Activated T-helper 2 cell treated with anti-CD3 and anti-CD28 coated beads, Interferon-gamma antibody, Interleukin-2, Interleukin-4, amounts not matched to agents 10 μg/mL and 5 μg/mL and 100 μg/mL, durations not matched to agents 14 hours and 24 hours and 36 hours (primary cell): ENCODE measurements at places on chromosomes 12 and 14. TPM values are rescaled to one million over a fixed set of nuclear protein-coding genes. Genes with fewer than 3 reads are reported as not detected.

DNA sequence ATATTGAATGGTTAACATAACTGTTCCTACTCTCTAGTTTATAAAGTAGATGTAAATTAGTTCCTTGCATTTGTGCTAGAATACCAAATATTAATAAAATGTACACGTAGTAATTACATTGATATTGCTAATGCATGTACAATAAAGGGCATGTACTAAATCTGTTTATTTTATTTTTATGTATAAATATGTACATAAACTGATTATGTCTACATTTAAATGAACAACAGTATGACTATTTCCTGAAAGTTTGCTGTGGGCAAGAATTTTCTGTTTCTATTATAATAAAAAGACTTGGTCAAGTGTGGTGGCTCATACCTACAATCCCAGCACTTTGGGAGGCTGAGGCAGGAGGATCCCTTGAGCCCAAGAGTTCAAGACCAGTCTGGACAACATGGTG, 257.2 kb upstream of the FOXN3 start:
- peaks cover 35% of the 10 kb centered on the region for H3K4me1 ChIP-seq
- H3K4me3 ChIP-seq: no peak overlapping the region
- H3K27me3 ChIP-seq: no peaks in the 10 kb centered on the region
- peaks cover 3% of the 10 kb centered on the region for H3K36me3 ChIP-seq

- DNase-seq: no peak
- H3K27ac ChIP-seq: no peak overlapping the region
- peaks cover 70% of the 10 kb centered on the region for H3K27me3 ChIP-seq
These were observed 122.0 kb downstream of the AACS start for GRCh38 chr12:125187148-125187745.

- no peak overlapping the region for H3K4me3 ChIP-seq
- peaks cover 8% of the 10 kb centered on the region for H3K27me3 ChIP-seq
- DNase-seq: no peak
- H3K27ac ChIP-seq: no peak overlapping the region
- no peaks in the 10 kb centered on the region for H3K4me1 ChIP-seq
These were observed 43.1 kb upstream of the STRAP start for GRCh38 chr12:15839041-15839440.

GRCh38 chr14:72111911-72112310, 179.7 kb downstream of the RGS6 start:
- H3K27ac ChIP-seq: no peak overlapping the region
- no peak for DNase-seq
- peaks cover 29% of the 10 kb centered on the region for H3K27me3 ChIP-seq
- H3K4me1 ChIP-seq: no peaks in the 10 kb centered on the region

DNA sequence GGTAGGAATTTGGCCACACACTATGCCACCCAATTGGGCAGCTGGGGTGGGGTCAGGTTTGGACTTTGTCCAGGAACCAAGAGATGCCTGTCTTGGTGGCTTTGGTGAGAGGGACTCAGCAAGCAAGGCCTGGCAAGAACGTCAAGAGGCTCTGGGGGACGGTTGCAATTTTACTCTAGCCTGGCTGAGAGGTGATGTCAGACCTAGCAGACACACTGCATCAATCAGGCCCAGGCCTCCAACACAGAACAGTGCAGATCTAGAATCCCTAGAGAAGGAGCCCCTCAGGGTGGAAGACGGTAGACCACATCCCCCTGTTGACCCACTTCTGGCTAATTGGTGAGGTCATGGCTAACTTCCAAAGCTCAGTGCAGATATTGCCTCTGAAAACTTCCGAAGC, 1.6 kb upstream of the UNC119B start:
- no peak overlapping the region for H3K27ac ChIP-seq
- H3K4me3 ChIP-seq: no peak overlapping the region
- H3K4me1 ChIP-seq: peaks cover 24% of the 10 kb centered on the region
- H3K27me3 ChIP-seq: no peaks in the 10 kb centered on the region

GRCh38 chr12:92603741-92604432, 98.9 kb upstream of the PLEKHG7 start:
- peaks cover 31% of the 10 kb centered on the region for H3K4me1 ChIP-seq
- no peaks in the 10 kb centered on the region for H3K27me3 ChIP-seq
- no peak overlapping the region for H3K4me3 ChIP-seq
- H3K36me3 ChIP-seq: peaks cover 23% of the 10 kb centered on the region
- DNase-seq: no peak

DNA sequence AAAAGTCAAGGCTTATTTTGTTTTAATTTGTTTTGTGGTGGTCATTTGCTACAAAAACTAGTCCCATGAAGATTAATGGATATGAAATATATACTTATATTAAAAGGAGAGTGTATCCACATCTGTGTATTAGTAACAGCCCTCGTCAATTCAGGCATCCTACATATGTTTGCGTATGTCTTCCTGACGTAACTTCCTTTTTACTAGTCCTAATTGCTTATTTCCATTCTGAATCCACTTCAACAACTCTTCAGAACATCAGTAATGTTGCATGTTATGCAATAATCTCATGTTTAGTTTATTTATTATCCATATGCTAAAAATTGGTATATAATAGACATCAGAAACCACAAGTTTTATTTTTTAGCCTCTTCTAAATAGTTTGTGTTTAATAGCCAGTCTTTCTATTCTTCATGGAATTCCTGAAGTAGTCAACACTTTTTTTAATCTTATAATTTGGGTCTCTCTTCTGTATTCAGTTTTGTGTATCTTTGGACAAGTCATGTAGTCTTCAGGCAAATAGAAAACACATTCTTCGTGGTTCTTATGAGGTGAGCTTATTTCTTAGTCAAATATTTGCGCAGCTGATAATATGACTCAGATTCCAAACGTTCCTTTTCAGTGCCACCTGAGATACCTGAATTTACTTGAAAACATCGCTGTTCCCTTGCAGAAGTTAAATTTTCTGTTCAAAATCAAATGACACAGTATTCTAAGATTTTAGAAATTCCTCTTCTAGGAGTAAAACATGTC, 268.6 kb downstream of the CCDC59 start:
- no peak overlapping the region for H3K27ac ChIP-seq
- H3K27me3 ChIP-seq: no peaks in the 10 kb centered on the region
- no peak for DNase-seq
- H3K4me1 ChIP-seq: no peaks in the 10 kb centered on the region

- H3K36me3 ChIP-seq: no peaks in the 10 kb centered on the region
- no peaks in the 10 kb centered on the region for H3K4me1 ChIP-seq
- DNase-seq: no peak
- H3K4me3 ChIP-seq: no peak overlapping the region
- H3K27ac ChIP-seq: no peak overlapping the region
These were observed 52.5 kb downstream of the SSPN start for GRCh38 chr12:26247873-26248272.

DNA sequence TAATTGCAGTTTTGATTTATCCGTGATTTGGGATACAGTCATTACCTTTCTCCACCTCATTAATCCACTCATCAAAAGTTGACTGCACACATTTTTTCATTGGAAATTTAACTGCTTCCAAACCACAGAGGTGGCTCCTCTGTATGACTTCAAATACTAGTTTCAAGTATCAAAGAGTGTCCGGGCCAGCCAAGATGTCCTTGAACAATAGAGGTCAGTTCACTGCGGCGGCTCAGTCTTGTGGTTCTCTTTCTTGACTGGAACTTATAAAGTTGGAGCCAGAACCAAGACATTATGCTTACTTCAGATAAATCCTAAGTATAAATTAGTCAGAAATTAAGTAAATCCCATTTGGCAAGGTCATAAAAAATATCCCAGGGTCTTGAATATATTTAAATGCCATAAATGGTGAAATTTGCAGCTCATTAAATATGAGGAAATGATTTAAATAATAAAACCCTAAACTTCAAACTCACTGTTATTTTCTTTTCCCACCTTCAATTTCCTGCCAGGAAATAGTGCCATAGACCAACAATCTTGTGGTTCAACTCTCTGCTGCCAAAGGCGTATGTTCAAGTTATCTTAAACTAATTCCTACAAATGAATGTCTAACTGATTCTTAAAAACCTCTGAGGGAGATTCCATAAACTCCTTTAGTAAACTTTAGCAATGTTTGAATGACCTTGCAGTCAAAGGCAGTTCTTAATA, 360.8 kb downstream of the AEBP2 start:
- no peak overlapping the region for H3K4me3 ChIP-seq
- H3K4me1 ChIP-seq: peaks cover 21% of the 10 kb centered on the region
- peaks cover 3% of the 10 kb centered on the region for H3K36me3 ChIP-seq
- no peak for DNase-seq
- H3K27ac ChIP-seq: peak overlapping the region; percentile 89

DNA sequence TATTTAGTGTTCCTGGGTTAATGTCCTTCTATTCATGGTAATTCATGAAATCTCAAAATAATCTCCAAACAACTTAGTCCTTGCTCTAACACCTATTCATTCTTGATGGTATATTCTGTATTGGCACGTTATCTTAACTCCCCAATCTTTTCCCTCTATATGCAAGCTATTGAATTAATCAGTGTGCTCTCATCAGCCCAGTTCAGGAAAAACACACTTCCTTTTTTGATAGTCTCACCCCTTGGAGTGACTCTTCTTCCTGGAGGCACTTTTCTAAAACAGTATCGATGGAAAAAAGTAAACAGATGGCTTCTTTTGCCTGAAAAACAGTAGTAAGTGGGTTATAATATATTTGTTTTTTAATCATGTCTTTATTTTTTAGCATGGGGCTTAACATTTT, 28.6 kb downstream of the TULP3 start:
- H3K27me3 ChIP-seq: no peaks in the 10 kb centered on the region
- no peaks in the 10 kb centered on the region for H3K36me3 ChIP-seq
- no peaks in the 10 kb centered on the region for H3K4me1 ChIP-seq
- no peak overlapping the region for H3K4me3 ChIP-seq
- DNase-seq: no peak
- H3K27ac ChIP-seq: no peak overlapping the region

DNA sequence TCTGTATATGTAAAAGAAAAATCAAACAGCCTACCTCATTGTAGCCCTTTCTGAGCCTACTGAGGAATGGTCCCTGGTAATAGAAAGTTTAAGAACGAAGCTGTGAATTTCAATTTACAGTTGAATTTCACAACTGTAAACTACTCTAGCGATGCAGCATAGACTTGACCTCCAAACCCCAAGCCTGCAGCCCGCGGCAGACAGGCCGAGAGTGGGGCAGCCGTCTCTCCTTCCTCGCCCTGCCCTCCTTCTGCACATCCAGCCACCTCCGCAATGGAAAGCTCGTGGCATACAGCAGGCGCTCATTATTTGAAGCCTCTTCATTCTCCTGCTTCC, 15.3 kb downstream of the RNASE2 start:
- DNase-seq: no peak
- H3K36me3 ChIP-seq: no peaks in the 10 kb centered on the region
- no peak overlapping the region for H3K27ac ChIP-seq
- peaks cover 9% of the 10 kb centered on the region for H3K4me1 ChIP-seq
- H3K4me3 ChIP-seq: peak overlapping the region; percentile 84
- H3K27me3 ChIP-seq: peaks cover 41% of the 10 kb centered on the region

GRCh38 chr12:92234533-92234932, 88.9 kb upstream of the BTG1 start:
- H3K36me3 ChIP-seq: no peaks in the 10 kb centered on the region
- H3K27me3 ChIP-seq: no peaks in the 10 kb centered on the region
- no peak overlapping the region for H3K4me3 ChIP-seq
- DNase-seq: no peak

- DNase-seq: no peak
- peaks cover 6% of the 10 kb centered on the region for H3K4me1 ChIP-seq
- H3K27ac ChIP-seq: peak overlapping the region; percentile 16
- no peak overlapping the region for H3K4me3 ChIP-seq
- no peaks in the 10 kb centered on the region for H3K27me3 ChIP-seq
- H3K36me3 ChIP-seq: no peaks in the 10 kb centered on the region
These were observed 4.4 kb downstream of the AMHR2 start for GRCh38 chr12:53427905-53428594.

DNA sequence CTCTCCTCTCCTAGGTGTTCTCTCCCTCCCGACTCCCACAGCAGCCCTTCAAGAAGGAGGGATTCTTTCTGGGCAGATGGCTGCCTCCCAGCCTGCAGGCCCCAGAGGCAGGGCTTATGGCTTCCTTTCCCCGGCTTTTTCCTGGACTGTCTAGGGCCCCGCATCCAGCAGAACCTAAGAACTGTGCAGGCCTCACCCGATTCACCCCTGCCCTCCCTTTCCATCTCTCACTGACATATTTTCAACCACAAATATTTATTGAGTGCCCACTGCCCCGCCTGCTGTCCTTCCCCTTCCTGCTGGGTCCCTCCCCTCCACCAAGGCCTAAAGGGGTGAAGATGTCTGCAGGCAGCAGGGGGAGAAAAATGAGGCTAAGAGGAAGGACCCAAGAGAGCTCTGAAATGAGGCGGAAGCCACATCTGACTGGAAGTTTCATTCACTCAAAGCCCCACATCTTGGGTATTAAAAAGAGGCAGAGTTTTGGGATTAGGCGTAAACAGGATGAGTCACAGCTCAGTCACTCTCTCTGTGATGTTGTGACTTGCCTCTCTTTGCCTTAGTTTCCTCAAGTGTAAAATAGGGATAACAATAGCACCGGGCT, 2.9 kb downstream of the SCNN1A start:
- no peak overlapping the region for H3K4me3 ChIP-seq
- peaks cover 31% of the 10 kb centered on the region for H3K4me1 ChIP-seq
- no peaks in the 10 kb centered on the region for H3K27me3 ChIP-seq

GRCh38 chr12:67078957-67079356, 190.2 kb upstream of the CAND1 start:
- H3K36me3 ChIP-seq: no peaks in the 10 kb centered on the region
- H3K4me1 ChIP-seq: no peaks in the 10 kb centered on the region
- peaks cover 34% of the 10 kb centered on the region for H3K27me3 ChIP-seq
- no peak overlapping the region for H3K4me3 ChIP-seq

DNA sequence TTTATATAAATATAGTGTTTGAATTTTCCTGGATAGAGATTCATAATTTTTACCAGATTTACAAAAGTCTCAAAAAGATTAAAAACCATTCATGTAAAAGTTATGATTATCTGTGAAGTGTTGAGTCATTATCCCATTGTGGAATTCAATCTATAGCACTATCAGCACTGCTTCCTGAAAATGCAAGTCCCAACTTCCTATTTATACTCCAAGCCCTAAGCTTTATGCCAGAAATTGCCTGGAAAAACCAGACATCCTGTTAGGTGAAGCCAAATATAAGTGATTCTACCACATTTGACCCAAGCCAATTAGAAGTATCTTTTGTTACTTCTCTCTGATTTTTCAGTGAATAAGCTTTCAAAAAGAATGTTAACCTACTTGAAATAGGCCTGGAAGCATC, 129.1 kb downstream of the GPR135 start:
- H3K27ac ChIP-seq: no peak overlapping the region
- H3K4me1 ChIP-seq: peaks cover 2% of the 10 kb centered on the region
- H3K36me3 ChIP-seq: peaks cover 18% of the 10 kb centered on the region
- no peaks in the 10 kb centered on the region for H3K27me3 ChIP-seq
- DNase-seq: no peak

The KRT71 gene
- total RNA-seq: not detected in 2 replicates
